Erythroblast (primary cell): ENCODE measurements at places on chromosomes 3 and 15.

DNA sequence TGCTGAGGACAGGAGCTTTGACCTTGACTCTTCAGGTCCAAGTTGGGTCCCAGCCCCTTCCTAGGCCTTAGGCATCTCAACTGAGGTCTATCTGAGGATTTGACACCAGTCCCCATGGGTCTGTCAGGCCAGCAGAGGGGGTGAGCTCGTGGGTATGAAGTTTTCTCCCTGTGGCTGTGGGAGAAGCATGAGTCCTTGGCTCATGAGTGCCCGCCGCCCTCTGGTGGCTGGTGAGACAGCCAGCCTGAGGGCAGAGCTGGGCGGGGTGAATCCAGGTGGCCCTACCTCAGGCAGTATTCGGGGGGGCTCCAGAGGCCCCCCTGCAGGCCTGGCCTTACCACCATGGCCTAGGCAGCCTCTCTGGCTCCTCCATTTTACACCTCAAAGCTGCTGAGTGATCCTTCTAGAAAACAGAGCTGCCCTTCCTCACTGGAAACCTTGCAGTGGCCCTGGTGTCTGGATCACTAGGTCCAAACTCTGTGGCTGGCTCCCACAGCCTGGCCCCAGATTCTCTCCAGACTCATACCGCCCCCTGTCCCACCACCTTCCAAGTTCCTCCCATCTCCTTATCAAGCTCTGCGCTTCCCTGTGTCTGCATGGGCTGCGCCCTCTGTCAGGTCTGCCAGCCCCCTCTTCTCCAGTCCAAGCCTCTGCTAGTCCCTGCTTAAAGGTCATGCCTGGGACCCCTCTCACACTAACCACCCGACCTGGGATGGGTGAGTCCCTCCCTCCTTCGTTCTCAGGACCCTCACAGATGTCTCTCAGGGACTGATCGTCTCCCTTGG is 16.1 kb downstream of the SH2D7 start:
- peak; percentile 81 for DNase-seq

DNA sequence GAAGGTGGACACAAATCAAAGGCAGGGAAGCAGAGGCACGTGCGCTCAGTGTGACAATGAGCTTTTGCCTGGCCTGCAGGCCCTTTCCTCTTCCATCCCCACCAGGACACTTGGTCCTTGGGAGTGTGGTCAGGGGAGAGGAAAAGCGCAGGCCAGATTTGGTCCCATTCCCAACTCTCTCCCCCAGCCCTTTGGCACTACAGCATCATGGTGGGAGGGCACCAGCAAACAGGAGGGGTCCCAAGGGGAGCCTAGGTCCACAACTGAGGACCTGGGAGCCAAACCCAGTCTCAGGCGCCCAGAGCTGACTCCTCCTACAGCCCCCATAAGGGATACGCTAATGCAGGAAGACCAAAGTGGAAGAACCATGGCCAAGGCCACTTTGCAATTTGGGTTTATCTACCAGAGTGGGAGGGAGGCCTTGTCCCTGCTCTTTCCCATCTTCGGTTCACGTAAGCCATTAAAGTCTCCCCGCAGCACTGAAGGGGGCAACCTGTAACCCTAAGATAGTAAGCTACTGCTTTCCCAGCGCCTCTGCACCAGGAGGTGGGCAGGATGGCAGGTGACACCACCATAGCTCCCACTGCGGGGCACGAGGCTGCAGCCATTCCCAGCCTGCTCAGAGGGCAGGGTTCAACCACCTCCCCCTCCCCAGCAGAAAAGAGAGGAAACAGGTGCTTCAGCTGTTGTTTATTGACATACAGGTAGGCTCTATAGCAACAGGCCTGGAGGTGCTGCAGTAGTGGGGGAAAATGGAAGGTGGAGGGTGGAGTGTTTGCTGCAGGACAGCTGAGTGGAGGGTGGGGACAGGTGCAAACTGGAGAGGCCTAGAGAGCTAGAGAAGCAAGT is 993 bp upstream of the GRAMD2A start:
- DNase-seq: no peak

GRCh38 chr3:113441051-113441770 is at the start of gene CFAP44:
Gene CFAP44 (minus strand): TSS chr3:113441493. CDS start chr3:113433664, 7,829 bp downstream.
- peak; percentile 74 for DNase-seq

DNA sequence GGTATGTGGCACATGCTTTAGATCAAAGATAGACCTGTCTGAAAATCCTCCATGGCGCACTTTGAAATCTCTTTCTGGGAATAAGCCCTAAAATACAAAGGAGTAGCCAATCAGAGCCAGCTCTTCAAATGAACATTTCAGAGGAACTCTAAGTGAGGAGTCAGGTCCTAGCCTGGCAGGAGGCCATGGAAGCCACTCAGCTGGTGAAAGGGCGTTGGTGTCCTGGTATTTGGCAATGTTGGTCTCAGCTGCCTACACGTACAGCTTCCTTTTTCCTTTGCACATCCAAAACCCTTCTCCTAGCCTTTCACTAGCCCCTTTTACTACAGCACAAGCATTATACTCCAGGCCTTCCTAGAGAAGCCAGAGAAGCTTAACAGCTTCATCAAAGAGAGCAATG is 5.5 kb downstream of the WDR73 start:
- DNase-seq: no peak

GRCh38 chr3:89411201-89411600 is 303.8 kb downstream of the EPHA3 start:
- DNase-seq: no peak

GRCh38 chr3:83514130-83514914 is 1444.5 kb upstream of the CADM2 start:
- no peak for DNase-seq

DNA sequence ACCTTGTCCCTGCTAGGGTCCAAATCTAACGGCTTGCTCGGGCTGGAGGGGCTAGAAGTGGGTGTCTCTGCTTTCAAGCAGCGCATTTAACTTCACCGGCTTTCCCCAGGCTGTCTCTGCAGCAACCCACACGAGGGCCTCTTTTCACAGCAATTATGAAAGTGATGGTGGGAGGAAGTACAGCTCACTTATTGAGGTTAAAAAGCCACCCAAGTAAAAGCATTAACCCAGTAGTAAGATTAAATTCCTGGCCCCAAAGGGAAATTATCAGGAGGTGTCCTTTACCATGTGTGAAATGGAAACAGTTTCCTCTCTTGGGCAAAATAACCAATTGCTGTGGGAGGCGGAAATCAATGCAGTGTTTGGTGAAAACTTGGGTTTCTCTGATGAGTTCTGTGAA is 41.1 kb downstream of the NGRN start:
- DNase-seq: no peak

- DNase-seq: no peak
Measured at GRCh38 chr3:56119575-56120349, 348.5 kb downstream of the ERC2 start.

DNA sequence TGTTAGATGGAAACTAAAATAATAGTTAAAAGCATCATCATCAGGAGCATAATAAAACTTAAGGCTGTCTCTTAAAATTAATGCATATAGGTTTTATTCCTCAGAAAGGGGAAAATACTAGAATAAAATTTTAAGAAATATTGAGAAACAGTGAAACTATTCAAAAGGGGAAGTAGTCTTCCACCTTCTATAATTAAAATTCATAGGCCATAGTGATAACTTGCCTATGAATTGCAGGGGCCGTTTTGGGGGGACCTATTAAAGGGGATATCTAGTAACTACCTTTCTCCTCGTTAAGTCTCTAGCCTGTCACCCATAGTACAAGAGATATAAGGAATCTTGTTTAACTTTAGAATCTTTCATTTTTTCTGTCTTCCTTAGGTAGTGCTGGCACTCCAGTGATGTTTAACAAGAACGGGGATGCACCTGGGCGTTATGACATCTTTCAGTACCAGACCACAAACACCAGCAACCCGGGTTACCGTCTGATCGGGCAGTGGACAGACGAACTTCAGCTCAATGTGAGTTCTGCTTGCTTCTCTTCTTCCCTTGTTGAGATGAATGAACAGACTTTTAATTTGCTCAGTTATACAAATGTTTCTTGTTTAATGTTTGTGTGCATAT is 600.4 kb downstream of the GRM7 start:
- DNase-seq: no peak

GRCh38 chr15:93001881-93002280 is 87.1 kb downstream of the RGMA start:
- DNase-seq: no peak

DNA sequence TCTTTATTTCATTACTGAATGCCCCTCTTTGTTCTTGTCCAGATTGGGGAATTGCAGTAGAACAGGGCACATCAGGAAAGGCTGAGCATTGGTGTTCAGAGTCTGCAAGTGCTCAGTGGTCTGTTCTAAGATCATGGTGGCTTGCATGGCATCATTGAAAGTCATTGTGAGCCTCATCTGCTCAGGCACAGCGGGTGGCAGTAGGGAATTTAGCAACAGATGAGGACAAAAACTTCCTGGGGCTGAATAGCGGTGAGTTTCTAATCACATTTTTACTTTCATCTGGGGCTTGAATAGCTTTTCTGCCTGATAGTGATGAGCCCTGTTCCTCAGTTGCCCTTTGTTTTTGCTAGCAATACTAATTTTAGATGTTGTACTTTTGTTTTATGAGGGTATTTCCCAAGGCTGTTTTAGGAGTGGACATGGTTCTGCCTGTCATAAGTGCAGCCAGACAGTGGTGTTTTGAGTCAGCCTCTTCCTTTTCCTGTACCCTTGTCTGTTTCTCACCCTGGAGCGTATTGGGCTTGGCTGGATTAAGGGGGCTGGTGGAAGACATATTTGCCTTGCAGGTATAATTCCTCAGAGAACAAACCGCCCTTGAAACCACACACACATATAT is 127.2 kb upstream of the IL12A start:
- DNase-seq: no peak

GRCh38 chr3:72606005-72606800 is 242.0 kb downstream of the SHQ1 start:
- DNase-seq: no peak

DNA sequence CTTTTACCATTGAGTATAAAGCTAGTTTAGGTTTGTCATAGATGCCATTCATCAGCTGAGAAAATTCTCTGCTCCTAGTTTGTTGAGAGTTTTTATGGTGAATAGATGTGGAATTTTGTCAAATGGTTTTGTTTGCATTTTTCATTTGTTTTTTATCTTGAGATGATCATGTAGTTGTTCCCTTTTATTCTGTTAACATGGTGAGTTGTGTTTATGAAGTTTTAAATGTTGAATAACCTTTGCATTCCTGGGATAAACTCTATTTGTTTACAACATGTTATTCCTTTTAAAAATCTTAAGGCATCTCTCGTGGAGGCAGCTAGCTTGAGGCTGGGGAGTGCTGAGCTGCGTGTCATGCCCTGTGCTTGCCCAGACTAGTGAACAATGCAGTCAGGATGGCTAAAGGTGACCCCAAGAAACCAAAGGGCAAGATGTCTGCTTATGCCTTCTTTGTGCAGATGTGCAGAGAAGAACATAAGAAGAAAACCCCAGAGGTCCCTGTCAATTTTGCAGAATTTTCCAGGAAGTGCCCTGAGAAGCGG is 48.5 kb downstream of the ANAPC13 start:
- DNase-seq: no peak

DNA sequence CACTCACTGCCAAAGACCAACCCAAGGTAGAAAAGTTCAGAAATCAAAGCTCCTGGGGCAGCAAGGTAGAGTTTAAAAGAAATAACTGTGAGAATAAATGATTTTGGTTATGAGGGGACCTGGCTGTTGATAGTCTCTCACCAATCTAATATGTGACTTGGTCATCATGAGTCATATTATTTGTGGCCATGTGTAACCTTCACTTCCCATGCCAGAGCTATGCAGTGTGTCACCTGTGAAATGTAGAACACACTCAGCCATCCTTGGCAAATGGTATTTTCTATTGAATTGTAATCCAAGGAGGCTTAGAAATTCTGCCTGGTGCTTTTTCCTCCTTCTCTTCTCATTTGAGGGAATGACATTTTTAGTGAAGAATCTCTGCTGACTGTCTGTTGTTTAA is 184.2 kb upstream of the STAC start:
- DNase-seq: no peak

- DNase-seq: no peak
Measured at GRCh38 chr3:46087871-46088270, 60.6 kb upstream of the XCR1 start.

DNA sequence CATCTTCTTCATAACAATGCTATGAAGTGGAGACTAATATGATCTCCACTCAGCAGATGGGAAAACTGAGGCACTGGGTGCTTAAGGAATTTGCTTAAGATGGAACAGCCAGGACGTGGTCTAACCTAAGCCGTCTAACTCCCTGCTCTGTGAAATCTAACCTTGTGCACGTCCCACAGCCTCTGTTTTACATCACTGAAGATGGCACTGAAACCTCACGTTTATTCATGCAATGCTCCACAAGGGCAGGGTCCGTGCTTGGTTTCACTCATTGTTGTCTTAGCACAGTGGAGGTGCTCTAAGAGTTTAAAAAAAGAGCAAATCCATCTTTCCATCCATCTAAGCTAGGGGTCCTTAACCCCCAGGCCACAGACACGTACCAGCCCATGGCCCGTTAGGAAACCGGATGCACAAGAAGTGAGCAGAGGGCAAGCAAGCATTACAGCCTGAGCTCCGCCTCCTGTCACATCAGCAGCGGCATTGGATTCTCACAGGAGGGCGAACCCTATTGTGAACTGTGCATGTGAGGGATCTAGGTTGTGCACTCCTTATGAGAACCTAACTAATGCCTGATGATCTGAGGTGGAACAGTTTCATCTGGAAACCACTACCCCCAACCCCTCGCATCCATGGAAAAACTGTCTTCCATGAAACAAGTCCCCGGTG is 118.0 kb downstream of the FOXP1 start:
- DNase-seq: no peak

DNA sequence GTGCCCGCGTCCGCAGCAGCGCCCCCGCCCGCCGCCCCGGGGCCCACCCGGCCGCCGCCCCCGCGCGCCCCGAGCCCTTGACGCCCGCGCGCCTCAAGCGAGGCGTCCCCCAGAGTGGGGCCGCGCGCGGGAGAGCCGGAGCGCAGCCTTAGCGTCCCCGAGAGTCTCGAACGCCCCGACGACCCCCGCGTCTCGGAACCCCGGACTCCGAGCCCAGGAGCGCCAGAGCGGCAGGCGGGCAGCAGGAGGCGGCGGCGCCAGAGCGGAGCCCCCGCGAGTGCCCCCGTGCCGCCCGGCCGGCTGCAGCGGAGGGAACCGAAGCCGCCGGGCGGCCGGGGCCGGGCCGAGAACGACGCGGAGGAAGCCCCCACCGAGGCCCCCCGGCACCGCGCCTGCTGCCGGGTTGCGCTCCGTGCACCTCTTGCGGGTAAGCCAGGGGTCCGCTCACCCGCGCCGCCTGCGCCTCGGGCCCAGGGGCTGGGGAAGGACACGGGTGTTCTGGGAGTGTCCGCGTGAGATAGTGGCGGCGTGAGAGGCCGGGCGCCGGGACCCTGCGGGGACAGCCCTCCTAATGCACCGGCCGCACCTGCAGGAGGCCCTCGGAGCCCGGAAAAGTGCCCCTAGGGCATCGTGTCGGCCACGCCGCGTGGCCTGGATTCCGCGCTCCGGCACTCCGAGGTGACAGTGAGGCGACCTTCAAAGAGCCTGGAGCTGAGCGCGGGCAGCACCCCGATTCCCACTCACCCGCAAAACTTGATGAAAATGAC is 52.0 kb upstream of the ULK4 start:
- DNase-seq: peak; percentile 65
